ENCODE measurements at places on chromosomes 6 and 20.

- DNase-seq = no peak
Observed at GRCh38 chr20:15297059-15297875, 959.9 kb upstream of the FLRT3 start.

- no peak for DNase-seq
Observed at GRCh38 chr6:2232445-2232844, 13.0 kb downstream of the GMDS start.

DNA sequence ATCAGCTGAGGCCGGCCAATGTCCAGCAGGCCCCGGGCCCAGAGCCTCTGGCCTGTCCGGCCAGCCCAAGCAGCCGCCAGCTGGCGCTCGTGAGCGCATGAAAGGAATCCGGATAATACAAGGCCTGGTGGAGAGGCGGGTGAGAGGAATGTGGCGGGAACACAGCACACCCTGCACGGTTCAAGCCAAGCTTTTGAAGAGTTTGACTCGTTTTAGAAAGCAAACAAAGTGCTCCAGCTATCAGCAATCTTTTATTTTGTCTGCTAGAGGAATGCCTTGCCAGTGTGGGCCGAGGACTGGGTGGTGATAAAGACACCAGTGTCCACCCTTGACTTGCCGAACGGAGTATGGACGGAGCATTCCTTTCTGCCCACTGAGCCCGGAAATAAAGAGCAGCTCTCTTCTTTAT is 9.3 kb upstream of the NEDD9 start:
- no peak for DNase-seq

GRCh38 chr6:132568611-132569010 is 1.5 kb upstream of the TAAR6 start:
- DNase-seq = no peak

GRCh38 chr6:143505111-143505510 is 6.4 kb downstream of the FUCA2 start:
- DNase-seq = no peak

GRCh38 chr6:139446768-139447655 is 72.6 kb upstream of the CITED2 start:
- DNase-seq = no peak

DNA sequence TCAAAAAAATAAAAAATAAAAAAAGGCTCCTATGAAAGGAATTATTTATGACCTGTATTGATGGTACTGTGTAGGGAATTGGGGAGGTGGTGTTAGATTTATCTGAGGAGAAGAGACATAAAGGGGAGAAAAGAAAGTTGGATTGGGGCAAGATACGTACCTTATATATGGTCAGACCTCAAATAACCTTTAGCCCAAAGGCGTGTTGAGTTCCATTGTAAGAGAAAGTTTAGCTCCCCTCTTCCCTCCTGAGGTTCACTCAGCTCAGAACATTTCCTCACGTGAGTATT is 296.9 kb downstream of the ADGB start:
- DNase-seq = no peak

- no peak for DNase-seq
Observed at GRCh38 chr6:140462453-140463311, 1088.2 kb upstream of the CITED2 start.

DNA sequence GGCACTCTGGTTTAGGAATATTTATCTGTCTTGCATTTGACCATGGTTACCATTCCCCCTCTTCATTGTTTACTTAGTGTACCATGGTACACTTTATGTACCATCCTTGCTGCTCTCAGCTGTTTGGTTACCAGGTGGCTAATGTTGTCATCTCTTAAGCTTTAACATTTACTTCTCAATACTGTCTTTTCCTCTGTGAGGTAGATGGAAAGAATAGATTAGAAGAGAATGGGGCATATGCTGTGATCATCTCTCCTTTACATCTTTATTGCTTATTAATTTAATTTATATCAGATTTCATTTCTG is 109.2 kb downstream of the NCOA3 start:
- DNase-seq = no peak

GRCh38 chr6:75855052-75855451 is 106.0 kb downstream of the MYO6 start:
- no peak for DNase-seq

GRCh38 chr6:47581591-47581990 is 104.0 kb downstream of the CD2AP start:
- DNase-seq = no peak

DNA sequence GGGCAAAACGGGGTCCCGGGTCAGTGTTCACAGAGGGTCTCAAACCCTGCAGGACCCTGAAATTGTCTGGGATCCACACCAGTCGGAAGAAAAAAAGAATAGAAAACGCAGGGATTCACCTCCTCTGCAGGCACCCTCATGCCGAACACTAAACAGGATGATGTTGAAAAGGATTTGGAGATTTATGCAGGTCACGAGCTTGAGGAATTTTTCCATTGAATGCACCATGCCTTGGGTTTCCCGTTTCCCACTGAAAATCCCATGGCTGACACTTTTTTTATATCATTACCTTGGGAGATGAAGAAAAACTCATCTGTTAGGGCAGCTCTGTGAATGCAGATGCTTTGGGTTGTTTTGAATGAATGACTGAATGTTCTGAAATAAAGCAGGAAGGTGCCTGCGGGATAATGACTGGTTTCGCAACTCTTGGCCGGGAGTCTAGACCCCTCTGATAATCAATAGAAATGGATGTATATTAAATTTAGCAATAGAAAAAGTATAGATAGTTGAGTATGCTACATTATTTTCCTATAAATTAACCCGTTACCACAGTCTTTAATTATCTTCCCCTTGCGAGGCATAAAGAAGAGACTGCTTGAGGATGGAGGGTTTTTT is 147.5 kb upstream of the AFDN start:
- no peak for DNase-seq

DNA sequence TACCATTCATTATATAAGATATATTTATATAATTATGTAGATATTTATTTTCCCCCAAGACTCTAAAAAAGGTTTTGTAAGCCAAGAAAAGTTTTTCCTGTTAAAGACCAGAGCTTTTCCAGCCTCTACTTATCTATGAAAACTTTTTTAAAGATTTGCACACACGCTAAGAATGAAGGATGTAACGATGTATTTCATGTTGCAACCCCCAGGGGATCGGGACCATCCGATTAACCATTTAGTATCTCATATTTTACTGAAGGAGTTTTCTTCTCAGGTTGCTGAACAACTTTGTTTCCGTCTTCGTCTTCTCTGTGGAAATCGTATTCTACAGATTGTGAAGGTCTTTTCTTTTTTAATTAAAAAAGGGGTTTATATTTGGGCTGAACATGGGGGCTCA is 70.0 kb upstream of the SASH1 start:
- DNase-seq = no peak

DNA sequence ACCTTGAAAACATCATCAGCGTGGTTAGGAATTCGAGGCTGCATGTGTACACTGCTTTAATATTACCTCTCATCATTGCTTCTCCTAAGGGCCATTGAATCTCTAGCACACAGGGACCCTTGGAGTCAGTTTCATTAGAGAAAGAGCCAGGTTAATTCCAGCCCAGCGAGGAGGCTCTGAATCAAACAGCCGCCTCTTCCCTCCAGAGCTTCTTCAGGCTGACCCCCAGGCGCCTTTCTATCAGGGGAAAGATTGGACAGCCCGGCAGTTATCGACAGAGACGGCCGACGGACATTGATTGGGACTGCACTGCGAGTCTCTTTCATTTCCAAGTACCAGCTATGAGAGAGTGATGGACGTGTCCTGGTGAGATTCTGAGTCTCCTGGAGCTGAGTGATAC is 159.2 kb downstream of the ANKRD60 start:
- DNase-seq = no peak

DNA sequence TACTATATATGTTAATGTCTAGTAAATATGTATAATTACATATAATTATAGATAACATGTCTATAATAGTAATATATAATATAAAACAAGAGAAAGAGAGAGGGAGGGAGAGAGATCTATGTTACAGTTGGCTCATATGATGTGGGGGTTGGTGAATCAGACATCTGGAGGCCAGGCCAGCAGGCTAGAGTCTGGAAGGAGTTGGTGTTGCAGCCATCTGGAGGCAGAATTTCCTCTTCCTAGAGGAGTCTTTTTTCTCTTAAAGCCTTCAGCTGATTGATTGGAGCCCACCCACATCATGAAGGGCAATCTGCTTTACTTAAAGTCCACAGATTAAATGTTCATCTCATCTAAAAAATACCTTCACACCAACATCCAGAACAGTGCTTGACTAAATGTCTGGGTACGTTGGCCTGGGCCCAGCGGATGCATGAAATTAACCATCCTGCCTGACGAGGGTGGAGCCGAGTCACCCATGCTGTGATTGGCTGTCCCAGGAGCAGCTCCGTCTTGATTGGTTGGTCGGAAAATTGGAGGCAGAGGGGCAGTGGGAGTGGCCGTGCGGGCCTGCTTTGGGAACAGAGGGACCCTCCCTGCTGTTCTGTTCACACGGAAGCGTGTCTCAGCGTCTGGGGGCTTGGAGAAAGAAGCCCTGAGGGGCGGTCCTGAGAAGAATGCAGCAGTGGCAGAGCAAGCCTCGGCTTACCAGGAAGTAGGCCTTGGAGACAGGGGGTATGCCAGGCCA is 392.4 kb downstream of the QKI start:
- no peak for DNase-seq

DNA sequence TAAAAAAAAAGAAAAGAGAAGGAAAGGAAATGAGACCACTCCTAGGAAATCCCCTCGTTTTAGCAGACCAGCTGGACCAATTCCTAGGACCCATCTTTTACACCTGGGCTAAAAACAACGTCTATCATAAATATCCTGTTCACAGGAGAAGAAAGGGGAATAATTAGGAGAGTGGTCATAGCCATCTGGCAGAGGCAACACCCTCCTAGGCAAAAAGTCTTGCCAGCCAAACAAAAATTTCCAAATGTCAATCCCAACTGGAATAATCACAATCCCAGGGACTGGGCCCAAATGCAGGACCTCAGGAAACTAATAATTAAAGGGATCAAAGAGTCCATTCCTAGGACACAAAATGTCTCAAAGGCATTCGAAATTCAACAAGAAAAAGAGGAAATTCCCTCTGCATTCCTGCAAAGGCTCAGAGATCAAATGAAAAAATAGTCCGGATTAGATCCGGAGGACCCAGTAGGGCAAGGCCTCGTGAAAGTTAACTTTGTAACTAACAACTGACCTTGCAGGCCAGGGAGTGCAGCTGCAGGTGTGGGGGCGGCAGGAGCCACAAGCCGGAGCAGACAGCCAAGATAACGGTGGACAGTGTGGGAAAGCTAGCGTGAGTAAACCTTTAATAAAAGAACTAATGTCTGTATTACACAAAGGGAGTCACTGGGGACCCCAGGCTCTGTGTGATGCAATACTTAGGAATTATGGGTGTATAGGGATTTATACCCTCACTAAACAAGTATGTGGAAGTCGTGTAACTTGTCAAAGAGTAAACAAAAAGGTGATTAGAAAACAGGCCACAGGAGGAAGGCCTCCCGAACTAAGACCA is 11.7 kb downstream of the LCA5 start:
- DNase-seq = no peak

- no peak for DNase-seq
Observed at GRCh38 chr20:973785-974194, 28.3 kb downstream of the RSPO4 start.

GRCh38 chr6:25987845-25988244 is 25.2 kb downstream of the TRIM38 start:
- DNase-seq = no peak

GRCh38 chr6:1810880-1811279 is 201.2 kb downstream of the FOXC1 start:
- no peak for DNase-seq

GRCh38 chr6:117491916-117492315 is 9.4 kb downstream of the DCBLD1 start:
- no peak for DNase-seq

DNA sequence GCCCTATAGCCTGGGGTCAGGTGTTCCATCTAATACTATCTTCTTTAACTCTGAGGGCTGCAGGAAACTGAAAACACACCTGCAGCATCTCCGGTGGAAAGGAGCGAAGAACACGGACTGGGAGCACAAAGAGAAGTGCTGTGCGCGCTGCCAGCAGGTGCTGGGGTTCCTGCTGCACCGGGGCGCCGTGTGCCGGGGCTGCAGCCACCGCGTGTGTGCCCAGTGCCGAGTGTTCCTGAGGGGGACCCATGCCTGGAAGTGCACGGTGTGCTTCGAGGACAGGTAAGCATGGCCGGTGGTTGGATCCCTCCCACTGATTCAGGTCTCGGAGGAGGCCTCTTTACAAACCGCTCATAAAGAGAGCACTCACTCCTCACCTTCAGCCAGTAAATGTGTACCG is 15.5 kb downstream of the SYTL3 start:
- no peak for DNase-seq

DNA sequence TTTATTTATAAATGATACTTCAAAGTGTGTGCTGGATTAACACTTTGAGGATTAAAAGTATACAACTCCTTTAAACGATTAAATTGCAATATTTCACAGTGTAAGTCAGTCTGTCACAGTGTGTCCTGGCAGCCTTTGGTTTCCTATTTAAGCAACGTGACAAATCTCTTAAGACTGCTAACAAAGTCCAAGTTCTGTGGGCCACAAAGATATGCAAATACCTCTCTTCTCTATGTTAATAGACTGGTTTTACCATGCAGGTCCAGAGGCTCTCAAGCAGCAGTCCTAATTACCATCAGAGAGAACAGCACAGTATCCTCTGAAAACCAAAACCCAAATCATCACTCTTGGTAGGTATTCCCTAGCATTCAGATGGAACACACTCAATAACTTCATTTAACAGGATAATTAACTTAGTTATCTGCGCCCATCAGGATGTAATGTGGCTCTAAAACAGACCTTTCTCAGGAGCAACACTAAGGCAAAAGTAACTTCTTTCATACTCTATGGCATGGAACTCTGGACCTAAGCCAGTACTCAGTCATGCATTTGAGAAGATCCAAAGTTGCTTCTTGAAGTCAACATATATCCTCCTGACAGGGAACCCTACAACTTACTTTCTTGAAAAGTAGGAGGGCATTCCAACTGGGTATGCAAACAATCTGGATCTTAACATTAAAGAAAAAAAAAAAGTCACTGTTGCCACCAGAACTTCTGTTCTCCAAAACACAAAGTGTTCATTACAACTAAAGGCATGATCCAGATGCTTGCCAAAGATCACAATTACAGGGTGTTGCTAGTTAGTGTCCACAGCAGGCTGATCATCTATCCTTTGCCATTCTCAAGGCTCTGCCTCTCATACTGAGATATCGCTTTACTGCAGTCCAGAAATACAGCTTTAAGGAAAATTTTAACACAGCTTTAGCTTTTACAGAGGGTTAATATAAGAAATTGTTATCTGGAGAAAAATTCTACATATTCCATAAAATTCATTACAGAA is 53.2 kb downstream of the MAN1A1 start:
- DNase-seq = no peak

- no peak for DNase-seq
Observed at GRCh38 chr6:146087386-146087785, 58.5 kb downstream of the GRM1 start.

GRCh38 chr20:60558486-60558885 is 600.3 kb downstream of the CDH26 start:
- DNase-seq = no peak

GRCh38 chr6:18154507-18155149 is at the start of gene TPMT:
Gene TPMT (minus strand): TSS chr6:18155077. CDS start chr6:18149127, 5,950 bp downstream.
- DNase-seq = no peak

GRCh38 chr6:35757456-35758123 is 18.8 kb upstream of the CLPSL2 start:
- no peak for DNase-seq
